ENCODE measurements at places on chromosomes 2 and 18. TPM values are rescaled to one million over a fixed set of nuclear protein-coding genes. Genes with fewer than 3 reads are reported as not detected.

SLC14A1 gene
- not detected for total RNA-seq

IL18RAP gene
- total RNA-seq = not detected

CGREF1 gene
- 2.1 TPM for total RNA-seq

CCDC102B gene
- total RNA-seq = 6.5 TPM

MAP3K19 gene
- total RNA-seq = not detected

ASIC4 gene
- total RNA-seq = 1.0 TPM

RGPD5 gene
- 55.7 TPM for total RNA-seq

TMEM17 gene
- 4.0 TPM for total RNA-seq

AMER3 gene
- total RNA-seq = 1.4 TPM

DNA sequence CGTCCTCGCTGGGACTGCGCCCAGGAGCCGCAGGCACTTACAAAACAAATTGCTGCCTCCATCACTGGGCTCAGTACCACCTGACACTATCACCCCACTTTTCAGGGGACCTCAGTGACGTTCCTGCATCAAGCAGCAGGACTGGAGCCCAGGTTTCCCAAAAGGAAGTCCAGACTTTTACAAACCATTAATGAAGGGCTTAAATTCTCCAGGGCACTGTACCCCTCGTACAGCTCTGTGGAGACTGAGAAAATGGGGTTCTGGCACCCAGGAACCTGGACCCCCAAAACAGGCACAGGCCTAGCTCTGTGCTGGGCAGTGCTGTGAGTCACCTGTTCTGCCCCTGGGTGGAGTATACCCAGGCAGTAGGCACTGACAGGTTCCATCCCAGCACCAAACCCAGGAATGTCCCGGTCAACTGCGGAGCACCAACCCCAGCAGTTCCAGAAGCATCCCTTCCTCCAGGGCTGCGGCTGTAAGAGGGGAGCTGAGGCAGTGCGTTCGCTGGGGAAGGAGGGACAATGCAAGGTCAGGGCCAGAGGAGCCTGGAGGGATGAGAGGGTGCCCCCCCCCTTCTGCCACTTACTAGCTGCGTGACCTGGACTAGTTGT, 24.6 kb upstream of the NOTO start:
- peak overlapping the region; percentile 88 for H3K4me3 ChIP-seq
- H3K36me3 ChIP-seq = no peaks in the 10 kb centered on the region
- no peak for DNase-seq
- no peak overlapping the region for H3K27ac ChIP-seq

DNA sequence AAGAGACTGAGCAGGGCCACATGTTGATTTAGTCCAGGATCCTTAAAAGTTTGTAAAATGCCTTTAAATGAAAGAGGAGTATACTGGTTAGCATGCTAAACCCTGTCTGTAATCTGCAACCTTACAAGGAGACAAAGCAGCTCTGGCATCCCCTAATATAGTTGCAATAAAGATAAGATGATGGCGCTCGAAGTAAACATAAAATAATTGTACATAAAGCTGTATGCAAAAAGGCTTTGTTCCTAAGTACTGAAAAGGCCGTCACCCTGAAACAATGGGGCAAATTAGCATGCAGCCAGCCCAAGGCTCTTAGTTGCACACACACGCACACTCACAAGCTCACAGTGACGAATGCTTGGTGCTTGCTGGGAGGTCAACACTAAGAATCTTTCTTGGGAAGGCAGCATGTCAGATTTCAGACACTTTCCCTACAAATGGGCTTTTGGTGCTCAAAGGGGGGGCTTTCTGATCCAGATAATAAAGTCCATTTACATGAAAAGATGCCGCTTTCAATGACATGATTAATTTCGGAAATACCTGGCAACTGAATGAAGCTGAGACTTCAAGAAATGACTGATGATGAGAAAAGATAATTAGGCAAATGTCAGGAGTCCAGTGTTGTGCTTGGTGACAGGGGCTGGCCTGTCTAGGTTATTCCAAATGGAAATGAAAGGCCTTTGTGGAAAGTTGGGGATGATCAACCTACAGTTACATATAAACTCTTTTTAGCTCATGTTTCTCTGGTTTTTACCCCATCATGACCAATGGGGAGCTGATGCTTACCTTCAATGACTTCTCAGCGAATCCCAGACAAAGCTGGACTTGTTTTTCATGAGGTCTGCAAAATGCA, 370.3 kb downstream of the MEIS1 start:
- no peak overlapping the region for H3K4me3 ChIP-seq
- DNase-seq = no peak
- no peak overlapping the region for H3K27ac ChIP-seq
- no peaks in the 10 kb centered on the region for H3K36me3 ChIP-seq
- no peaks in the 10 kb centered on the region for H3K27me3 ChIP-seq

- no peak for DNase-seq
- no peak overlapping the region for H3K27ac ChIP-seq
- H3K4me1 ChIP-seq = peaks cover 13% of the 10 kb centered on the region
- no peaks in the 10 kb centered on the region for H3K27me3 ChIP-seq
- H3K4me3 ChIP-seq = no peak overlapping the region
These were observed 23.1 kb upstream of the COPS8 start for GRCh38 chr2:237062585-237062984.

- H3K36me3 ChIP-seq = no peaks in the 10 kb centered on the region
- no peak overlapping the region for H3K4me3 ChIP-seq
- no peak for DNase-seq
- H3K27ac ChIP-seq = no peak overlapping the region
- no peaks in the 10 kb centered on the region for H3K27me3 ChIP-seq
These were observed 53.0 kb upstream of the ROCK1 start for GRCh38 chr18:21164548-21165095.

GRCh38 chr2:30398084-30398873, 48.8 kb upstream of the LCLAT1 start:
- DNase-seq = no peak
- H3K4me1 ChIP-seq = peaks cover 9% of the 10 kb centered on the region
- no peak overlapping the region for H3K27ac ChIP-seq
- H3K4me3 ChIP-seq = no peak overlapping the region

- no peak overlapping the region for H3K27ac ChIP-seq
- no peak overlapping the region for H3K4me3 ChIP-seq
- H3K4me1 ChIP-seq = no peaks in the 10 kb centered on the region
- no peak for DNase-seq
These were observed 8.0 kb upstream of the MBP start for GRCh38 chr18:77140439-77141109.

DNA sequence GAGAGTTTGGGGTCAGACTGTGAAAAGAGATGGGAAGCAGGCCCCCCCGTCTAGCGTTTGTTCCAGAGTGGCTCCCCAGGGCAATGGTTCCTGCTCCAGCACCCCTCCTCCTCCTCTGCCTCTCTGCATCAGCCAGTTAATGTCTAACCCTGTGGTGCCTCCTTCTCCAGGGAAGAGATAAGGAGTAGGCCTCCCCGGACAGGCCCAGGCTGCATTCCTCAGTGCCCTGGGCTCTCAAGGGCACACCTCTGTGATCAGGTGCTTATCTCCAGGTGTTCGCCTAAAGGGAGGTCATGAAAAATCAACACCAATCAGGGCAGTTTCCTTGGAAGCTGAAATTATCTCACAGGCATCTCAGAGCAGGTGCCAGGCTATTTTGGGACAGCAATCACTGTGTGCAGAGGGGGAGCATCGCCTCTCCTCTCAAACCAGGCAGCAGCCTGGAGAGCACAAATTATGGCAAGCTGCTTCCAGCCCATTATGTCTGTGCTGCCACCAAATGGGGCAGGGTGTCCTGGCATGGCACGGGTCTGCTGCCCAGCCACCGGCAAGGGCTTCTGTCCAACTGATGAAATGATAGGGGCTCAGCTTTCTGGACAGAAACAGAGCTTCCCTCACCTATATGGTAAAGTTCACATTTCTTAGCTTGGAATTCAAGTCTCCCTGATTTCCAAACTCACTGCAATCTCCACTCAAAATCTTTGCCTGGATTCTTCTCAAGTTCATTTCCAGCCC, 255.8 kb upstream of the SLC14A2 start:
- peaks cover 24% of the 10 kb centered on the region for H3K4me1 ChIP-seq
- no peak for DNase-seq
- H3K27me3 ChIP-seq = no peaks in the 10 kb centered on the region
- no peaks in the 10 kb centered on the region for H3K36me3 ChIP-seq
- H3K4me3 ChIP-seq = no peak overlapping the region

GRCh38 chr2:203484266-203485112, 50.6 kb downstream of the RAPH1 start:
- no peak overlapping the region for H3K27ac ChIP-seq
- DNase-seq = no peak

- H3K4me3 ChIP-seq = peak overlapping the region; percentile 75
- H3K27me3 ChIP-seq = peaks cover 97% of the 10 kb centered on the region
- no peaks in the 10 kb centered on the region for H3K36me3 ChIP-seq
- peaks cover 23% of the 10 kb centered on the region for H3K4me1 ChIP-seq
- H3K27ac ChIP-seq = no peak overlapping the region
These were observed 756 bp downstream of the ADCYAP1 start for GRCh38 chr18:905307-905947.

DNA sequence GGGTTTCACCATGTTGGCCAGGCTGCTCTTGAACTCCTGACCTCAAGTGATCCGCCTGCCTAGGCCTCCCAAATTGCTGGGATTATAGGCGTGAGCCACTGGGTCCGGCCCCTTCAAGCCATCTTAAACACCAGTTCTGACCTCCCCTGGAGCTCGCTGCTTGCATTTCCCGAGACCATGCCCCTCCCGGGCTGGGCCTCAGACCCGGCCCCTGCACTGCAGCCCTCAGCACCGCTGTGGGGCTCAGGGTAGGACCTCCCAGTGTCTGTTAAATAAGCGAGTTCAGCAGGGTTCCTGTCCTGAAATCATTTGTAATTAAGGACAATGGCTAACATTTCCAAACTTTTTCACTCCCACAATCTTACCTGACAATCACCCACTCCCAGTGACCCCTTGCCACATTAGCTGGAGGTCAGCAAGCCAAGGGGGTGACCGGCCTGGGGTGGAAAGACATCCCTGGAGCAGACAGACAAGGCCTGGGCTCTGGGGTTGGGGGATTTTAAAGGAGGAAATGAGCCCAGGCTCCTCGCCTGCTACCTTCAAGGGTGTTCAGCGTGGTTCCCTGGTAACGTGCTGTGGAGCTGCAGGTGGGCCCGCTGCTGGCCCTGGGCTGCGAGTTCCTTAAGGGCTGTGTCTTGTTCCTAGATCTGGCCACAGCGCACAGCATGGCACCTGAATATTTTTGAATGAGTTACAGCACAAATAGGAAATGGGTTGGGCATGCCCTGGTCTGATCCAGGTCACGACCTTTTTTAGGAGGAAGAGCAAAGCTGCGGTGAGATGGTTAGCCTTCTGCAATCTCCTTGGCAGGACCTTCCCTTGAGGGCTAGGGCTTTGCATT, 15.1 kb downstream of the CYS1 start:
- no peak for DNase-seq
- peaks cover 11% of the 10 kb centered on the region for H3K4me1 ChIP-seq
- no peak overlapping the region for H3K4me3 ChIP-seq

- H3K36me3 ChIP-seq = no peaks in the 10 kb centered on the region
- peaks cover 7% of the 10 kb centered on the region for H3K4me1 ChIP-seq
- H3K27ac ChIP-seq = no peak overlapping the region
- no peaks in the 10 kb centered on the region for H3K27me3 ChIP-seq
These were observed 1.8 kb downstream of the NOSTRIN start for GRCh38 chr2:168804214-168804613.

DNA sequence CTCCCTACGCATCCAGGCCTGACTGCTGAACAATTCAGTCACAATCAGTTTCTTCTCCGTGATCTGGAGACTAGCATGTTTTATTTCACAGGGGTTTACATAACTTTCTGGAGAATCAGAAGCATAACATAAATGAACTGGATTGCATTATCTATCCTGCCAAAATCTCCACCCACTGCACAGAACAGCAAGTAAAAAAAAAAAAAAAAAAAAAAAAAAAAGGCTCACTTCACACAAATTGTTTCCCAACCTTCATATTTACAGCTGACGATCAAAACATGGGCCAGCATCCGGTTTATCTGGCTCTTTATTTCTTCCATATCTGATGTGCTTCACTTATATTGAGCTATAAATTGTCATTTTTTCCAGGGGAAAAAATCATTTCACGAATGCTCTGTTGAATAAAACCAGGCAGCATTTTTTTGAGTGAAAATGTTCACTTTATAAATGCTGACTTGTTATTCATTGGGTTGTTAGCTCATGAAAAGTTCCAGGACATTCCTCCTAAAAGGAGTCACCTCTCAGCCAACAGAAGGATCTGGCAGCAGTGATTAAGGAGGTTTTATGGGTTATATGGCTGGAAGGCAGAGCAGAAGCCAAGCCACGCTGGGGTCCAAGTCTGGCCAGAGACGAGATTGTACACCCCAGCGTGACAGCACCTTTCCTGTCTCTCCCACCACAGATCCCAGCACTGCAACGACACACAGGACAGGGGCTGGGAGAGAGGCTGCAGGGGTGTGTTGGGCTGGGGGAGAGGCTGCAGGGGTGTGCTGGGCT, 51.2 kb upstream of the GLI2 start:
- no peaks in the 10 kb centered on the region for H3K36me3 ChIP-seq
- no peak overlapping the region for H3K27ac ChIP-seq
- peaks cover 14% of the 10 kb centered on the region for H3K27me3 ChIP-seq

DNA sequence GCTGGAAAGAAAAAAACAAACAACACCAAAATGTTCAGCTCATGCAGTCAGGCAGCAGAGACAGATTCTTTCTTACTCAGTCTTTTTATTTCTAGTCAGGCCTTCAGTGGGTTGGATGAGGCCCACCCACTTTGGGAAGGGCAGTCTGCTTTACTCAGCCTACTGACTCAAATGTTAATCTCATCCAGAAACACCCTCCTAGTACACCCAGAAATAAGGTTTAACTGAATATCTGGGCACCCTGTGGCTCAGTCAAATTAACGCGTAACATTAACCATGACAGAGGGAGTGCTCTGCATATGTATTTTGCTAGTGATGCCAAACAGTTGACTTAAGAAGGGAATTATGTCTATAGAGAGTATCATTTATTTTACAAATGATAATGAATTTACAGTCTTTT, 401.6 kb downstream of the PARD3B start:
- no peaks in the 10 kb centered on the region for H3K27me3 ChIP-seq
- H3K4me1 ChIP-seq = no peaks in the 10 kb centered on the region
- H3K36me3 ChIP-seq = peaks cover 19% of the 10 kb centered on the region
- H3K4me3 ChIP-seq = no peak overlapping the region
- no peak overlapping the region for H3K27ac ChIP-seq
- DNase-seq = no peak

- H3K36me3 ChIP-seq = no peaks in the 10 kb centered on the region
- H3K27me3 ChIP-seq = no peaks in the 10 kb centered on the region
- no peak overlapping the region for H3K4me3 ChIP-seq
- H3K4me1 ChIP-seq = no peaks in the 10 kb centered on the region
- no peak overlapping the region for H3K27ac ChIP-seq
These were observed 122.6 kb upstream of the CTDP1 start for GRCh38 chr18:79556829-79557585.

DNA sequence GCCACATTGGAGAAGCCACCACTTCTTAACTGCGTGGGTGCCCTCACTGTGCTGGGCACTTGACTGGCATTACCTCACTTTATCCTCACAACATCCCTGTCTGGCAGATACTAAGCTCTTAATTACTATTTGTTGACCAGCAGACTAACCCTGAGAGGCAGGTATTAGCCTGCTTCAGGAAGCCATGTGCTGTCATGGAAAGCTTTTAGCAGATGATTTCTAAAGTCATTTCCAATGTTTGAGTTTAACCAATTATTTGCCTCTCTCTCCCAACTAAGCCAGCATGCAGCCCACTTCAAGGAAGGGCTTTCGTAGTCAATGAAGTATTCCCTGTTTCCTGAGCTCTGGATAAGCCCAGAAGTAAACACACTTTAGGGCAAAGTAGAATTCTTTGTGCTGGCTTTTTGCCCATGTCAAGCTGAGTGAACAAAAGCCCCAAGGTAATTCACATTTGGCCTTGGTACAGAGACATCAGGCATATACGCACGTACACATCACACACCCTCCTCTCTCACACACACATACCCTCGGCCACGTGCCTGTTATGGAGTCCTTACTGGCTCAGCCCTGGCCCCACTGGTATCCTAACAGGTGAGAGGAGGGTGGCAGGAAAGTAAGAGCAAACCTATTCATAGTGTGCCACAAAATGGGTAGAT, 108.6 kb downstream of the C1D start:
- H3K27ac ChIP-seq = no peak overlapping the region
- no peak for DNase-seq
- H3K4me1 ChIP-seq = peaks cover 4% of the 10 kb centered on the region
- no peaks in the 10 kb centered on the region for H3K36me3 ChIP-seq
- no peaks in the 10 kb centered on the region for H3K27me3 ChIP-seq

Data from neural crest cell (in vitro differentiated cells).